ENCODE measurements at places on chromosomes 5 and 9.
A peak's percentile ranks its signal among the peaks of the same experiment; 100 is the strongest.

- DNase-seq: peak; percentile 76
Measured at GRCh38 chr5:76403766-76404222, 709 bp downstream of the IQGAP2 start.

DNA sequence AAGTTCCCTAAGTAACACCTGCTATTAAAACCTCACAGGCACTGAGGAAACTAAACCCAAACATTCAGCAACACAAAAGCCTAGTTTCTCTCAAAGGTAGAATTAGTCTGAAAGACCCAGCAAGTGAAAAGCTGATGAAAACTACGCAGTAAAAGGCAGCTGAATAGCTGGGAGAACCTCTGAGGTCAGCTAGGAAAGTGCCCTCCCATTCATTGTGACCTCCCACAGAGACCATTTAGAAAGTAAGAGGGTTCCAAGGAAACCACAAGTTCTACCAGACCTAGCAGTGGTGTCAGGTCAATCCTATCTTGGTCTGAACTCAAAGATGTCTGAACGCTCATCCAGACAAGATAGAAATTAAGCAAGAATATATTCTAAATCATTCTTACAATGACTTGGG, 144.7 kb downstream of the SSBP2 start:
- DNase-seq: no peak

- DNase-seq: no peak
Measured at GRCh38 chr5:132256086-132256782, 1.3 kb upstream of the PDLIM4 start.

GRCh38 chr9:121809356-121810050, 158.1 kb downstream of the DAB2IP start:
- DNase-seq: no peak

- no peak for DNase-seq
Measured at GRCh38 chr9:96367943-96368342, 15.6 kb downstream of the SLC35D2 start.

All from iPS DF 19.7 (cell line).